CD4-positive, alpha-beta T cell treated with Interferon alpha-2 for 1 hour (primary cell): ENCODE measurements at places on chromosomes 7 and 10.

DNA sequence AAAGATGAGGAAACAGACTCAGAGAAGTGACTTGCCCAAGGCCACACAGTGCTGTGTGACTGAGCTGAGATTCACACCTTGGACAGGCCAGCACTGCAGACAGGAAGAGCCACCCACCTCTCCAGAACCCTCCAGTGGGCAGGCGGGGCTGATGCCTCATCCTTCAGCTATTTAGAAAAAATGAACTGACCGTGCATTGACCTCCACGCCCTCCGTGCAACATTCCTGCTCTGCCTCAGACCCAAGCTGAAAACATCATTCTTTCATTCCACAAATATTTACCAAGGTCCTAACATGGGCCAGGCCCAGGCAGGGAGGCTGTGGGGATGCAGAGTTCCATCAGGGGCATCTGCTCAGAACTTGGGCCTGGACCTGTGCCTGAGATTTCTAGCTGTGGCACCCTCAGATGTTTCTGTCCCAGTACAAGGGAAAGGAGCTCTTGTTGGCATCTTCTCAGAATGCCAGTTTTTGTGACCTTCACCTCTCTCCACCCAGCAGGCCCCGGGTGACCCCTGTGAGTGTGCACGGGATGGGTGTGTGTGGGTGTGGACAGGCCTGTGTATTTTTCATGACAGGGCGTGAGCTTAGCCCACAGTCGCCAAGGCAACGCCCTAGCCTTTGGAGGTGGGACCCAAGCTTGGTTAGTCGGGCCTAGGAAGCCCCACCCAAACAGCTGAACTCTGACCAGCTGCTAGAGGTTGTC is 6.5 kb downstream of the VSIR start:
- DNase-seq, result peak; percentile 69

DNA sequence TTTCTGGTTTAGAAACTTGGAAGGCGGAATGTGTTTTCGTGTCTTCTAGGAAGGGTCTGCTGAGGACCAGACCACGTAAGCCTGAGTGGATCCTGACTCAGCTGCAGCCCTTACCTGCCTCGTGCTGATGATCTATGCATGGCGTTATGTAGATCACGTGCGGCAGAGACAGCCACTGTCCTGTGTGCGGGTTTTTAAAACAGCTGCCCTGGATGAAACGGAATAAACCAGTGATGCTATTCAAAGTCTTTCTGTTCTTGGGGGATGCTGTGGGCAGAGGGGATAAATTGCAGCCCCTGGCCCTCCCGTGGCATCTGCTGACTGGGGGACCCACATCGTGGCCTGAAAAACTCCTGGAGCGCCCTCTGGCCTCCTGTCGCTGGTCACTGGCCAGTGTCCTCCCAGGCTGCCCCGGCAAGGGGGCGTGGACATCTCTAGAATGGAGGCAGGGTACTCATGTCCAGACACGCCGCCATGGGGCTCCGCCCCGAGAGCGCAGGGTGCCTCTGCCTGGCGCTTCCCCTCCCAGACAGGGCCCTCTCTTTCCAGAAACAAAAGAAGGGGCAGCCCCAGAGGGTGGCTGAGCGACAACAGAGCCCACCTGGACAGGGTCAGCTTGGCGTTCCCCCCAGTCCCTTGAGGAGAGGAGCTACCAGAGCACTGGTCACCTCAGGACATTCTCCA is 13.2 kb downstream of the ALKBH4 start:
- no peak for DNase-seq

DNA sequence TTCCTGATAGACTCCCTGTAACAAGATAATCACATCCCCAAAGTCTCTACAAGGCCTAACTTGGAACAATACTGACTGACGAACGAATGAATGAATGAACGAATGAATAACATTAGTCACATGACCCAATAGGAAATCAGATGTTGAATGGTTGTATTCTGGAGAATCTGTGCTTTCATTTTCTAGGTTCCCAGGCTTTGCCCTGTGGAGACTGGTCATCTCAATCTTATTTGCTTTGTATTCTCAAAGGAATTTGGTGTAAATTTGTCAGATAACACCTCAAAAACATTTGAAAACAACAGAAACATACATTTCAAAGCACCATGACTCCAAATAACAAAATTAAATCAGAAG is 69.6 kb upstream of the COL1A2 start:
- DNase-seq, result no peak

DNA sequence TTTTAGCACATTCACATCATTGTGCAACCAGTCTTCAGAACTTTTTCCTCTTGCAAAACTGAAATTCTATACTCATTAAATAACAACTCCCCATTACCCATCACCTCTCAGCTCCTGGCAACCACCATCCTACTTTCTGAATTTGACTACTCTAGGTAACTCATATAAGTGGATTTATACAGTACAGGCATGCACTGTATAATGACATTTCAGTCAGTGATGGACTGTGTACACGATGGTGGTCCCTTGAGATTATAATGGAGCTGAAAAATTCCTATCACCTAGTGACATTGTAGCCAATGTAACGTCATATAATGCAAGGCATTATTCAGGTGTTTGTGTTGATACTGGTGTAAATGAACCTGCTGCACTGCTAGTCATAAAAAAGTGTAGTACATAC is 60.1 kb downstream of the BTRC start:
- no peak for DNase-seq

DNA sequence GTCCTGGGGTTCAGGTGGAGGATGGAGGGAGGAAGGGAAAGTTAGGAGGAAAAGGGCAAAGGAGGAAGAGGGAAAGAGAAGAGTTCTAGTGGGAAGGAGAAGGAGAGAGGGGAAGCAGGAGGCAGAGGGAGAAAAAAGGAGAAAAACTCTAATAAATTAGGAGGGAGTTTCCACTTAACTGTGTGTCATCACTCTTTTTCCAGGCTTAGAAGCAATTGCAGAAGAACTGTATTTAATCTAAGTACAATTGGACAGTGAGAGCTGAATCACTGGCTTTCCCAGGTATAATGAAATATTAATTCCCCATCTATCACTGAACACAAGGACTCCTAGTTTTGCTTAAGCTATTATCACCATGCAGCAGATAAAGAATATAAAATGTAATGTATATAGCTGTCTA is 76.8 kb downstream of the CREB3L2 start:
- DNase-seq, result no peak

DNA sequence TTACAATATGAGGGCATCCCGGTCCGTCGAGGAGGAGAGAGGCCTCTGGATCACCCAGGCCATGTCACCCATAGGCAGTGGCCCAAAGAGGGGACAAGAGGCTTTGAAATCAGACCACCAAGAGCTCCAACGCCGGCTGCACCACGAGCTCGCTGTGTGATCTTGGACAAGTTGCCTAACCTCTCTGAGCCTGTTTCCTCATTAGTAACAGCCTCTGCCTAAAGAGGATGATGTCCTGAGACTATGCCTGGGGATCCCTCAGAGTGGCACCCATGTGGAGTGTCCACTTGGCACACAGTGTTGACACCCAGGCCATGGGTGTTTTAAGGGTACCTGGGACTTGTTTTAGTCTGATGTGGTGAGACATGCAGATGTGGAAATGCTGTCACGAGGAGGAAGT is 50.8 kb downstream of the MICALL2 start:
- DNase-seq, result no peak

DNA sequence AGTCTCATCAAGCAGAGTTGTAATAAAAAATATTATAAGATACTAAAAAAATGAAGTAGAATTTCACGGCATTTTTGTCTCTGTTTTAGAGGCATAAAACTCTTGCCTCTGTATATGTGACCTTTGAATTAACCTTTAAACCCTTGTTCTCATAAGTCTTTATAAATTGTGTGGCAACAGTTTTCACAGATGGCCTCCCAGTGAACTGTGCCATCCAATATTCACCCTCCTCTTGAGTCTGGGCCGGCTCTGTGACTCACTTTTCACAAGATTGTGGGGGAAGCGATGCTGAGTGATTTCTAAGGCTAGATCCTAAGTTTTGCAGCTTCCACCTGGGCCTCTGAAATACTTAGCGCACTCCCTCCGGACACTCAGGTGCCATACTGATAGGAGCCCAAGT is 4.6 kb upstream of the USP6NL start:
- no peak for DNase-seq

DNA sequence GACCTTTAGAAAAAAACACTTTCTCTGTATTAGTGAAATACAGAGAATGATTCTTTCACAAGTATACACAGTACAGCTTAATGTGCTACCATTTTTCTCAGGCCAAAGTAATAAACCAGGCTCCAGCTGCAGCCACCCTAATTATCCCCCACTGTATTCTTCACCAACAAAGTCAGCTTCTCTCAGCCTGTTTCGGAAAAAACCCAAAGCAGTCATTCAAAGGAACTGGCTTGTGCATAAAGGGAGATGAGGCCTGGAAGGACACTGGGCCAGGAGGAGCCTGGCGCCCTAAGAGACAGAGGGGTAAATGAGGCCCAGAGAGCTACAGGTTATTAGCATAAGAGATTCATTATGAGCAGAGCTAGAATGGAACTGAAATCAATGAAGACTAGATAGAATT is 9.2 kb downstream of the USP54 start:
- DNase-seq, result no peak

- DNase-seq, result peak; percentile 68
Observed at GRCh38 chr10:101297901-101298486, 56.0 kb upstream of the BTRC start.

GRCh38 chr10:118952493-118953295 is 76.8 kb upstream of the NANOS1 start:
- DNase-seq, result no peak

DNA sequence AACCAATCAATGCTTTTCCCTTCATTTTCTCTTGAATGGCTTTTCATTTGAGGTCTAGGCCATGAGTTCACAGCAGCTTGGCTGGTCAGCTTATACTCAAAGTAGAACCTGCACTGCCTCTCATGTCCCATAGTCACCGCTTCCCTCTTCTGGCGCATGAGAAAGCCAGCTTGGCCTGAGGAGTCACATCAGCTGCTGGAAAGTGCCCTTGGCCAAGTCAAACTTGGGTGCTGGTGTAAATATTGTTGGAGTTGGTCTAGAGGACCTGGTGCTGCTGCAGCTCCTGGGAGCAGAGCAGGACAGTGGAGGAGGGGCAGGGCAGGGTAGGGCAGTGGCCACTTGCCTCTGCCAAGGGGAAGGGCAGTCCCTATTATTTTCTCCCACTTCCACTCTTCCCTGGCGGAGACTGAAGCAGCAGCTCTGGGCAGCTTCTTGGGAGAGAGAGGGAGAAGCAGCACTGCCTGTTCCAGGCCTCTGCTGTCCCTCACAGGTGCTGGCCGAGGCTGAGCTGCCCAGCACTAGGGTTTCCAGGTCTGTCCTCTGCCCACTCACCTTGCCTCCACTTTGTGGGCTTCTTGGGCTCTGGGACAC is 12.8 kb downstream of the UBE2D4 start:
- no peak for DNase-seq

DNA sequence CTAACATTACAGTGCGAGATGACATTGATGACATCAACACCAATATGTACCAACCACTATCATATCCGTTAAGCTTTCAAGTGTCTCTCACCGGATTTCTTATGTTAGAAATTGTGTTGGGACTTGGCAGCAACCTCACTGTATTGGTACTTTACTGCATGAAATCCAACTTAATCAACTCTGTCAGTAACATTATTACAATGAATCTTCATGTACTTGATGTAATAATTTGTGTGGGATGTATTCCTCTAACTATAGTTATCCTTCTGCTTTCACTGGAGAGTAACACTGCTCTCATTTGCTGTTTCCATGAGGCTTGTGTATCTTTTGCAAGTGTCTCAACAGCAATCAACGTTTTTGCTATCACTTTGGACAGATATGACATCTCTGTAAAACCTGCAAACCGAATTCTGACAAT is 4.3 kb downstream of the GPR22 start:
- DNase-seq, result no peak
